ENCODE measurements at places on chromosomes 11 and 22. TPM values are rescaled to one million over a fixed set of nuclear protein-coding genes. Genes with fewer than 3 reads are reported as not detected.

- no peak for DNase-seq
These were observed 2.8 kb downstream of the APOL6 start for GRCh38 chr22:35651085-35651484.

DNA sequence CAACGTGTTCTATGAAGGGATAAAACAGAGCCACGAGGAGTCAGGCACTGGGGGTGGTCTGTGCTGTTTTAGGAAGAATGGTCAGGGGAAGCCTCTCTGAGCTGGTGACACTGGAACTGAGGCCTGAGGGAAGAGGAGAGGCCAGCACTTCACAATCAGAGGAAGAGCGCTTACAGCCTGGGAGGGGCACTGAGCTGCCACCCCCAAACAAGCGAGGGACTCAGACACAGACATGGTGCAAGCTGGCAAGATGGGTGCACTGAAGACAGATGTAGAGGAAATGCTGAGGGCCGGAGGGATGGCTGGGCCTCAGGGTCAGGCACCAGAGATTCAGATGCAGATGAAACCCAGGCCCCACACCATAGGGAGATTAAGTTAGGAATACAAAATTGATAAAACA is 40.0 kb upstream of the TP53I11 start:
- DNase-seq, result no peak

- DNase-seq, result no peak
These were observed 109.2 kb downstream of the RRM1 start for GRCh38 chr11:4203603-4204360.

DNA sequence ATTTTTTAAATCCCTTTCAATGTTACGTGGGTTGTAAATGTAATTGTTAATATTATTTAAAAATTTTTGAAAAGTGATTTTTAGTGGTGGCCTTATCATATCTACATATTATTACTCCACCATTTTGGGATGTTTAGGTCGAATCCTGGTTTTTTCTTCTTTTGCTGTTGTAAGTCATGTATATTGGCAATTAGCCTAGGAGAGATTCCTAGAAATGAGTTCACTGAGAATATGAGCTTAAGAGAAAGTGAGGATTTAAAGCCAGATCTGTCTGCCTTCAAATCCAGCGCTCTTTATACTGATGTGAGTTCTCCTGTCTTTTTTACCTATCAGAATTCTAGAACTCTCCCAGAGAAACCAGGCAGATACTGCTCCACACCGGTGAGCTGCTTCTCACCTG is 56.1 kb downstream of the PTPRJ start:
- DNase-seq, result peak; percentile 83

Gene SLCO2B1
- under 0.01 TPM for total RNA-seq

Gene DPP3
- total RNA-seq, result 36.5 TPM

Gene CRYBB3
- total RNA-seq, result not detected

Gene YIF1A
- total RNA-seq, result 165 TPM

Gene NCR3LG1
- 26.5 TPM for total RNA-seq
